ENCODE measurements at places on chromosomes 11 and 22.

DNA sequence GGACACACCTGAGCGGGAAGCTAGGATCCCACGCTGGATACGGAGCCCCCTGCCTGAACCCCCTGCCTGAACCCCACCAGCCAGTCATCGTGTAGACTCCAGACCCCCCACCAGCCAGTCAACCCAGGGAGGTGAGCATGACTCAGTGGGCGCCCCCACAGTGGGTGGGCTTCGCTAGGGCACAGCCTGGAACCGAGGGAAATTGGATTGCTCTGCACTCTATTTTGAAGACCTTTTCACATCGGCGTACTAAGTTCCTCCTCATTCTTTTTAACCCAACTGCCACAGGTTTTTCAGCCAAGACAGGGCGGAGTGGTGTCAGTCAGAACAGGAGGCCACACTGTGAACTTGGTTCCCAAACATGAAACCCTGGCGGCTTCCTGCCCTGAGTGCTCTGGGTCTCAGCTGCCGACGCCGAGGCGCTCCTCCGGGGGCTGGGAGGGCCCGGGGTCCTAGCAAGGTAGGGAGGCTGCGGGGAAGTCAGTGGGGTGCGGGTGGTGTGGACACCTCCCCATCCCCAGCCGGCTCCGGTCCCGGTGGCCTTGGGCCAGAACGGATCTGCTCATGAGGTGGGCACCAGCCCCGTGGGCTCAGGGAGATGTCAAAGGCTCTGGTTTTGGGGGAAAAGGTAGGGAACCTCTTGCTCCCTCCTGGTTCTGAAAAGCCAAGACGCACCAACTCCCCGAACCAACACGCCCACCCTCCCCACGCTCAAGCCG is 57.0 kb downstream of the BRD1 start:
- DNase-seq, result no peak

DNA sequence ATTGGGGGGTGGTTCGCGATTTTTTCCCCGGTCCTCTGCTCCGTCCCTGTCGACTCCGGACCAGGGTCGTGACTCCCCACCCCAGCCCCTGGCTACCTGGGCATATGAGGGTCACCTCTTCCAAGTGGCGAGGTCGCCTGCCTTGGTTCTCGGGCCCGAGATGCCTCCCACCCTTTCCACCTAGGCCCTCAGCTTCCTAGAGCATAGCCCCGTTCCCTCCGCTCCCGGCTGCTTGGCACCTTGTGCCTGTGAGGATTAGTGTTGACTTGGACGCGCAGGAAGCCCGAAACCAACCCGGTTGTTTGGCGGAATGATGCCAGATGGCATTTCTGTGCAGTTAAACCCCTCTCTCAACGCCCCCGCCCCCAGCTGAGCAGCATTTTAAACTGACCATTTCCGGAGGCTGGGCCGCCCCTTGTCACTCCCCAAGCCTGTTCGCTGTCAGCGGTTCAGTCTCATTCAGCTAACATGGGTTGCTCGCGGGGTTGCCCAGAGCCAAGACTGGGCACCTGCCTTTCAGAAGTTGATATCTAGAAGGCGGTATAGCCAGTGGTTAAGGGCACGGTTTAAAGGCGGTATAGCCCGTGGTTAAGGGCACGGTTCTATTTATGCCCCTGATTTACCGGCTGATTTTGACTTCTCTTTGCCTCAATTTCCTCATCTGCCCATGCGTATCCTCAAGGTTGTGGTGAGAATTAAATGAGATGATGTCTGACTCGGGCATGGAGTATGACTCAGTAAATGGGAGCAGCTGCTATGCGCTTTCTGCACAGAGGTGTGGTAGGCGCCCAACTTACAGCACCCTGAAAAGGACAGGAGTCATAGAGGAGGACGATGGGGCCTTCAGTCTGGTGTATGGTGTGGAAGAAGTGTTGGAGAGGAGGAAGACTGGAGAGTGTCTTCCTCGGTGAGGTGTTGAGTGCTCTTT is 639 bp downstream of the INCENP start:
- DNase-seq, result no peak

GRCh38 chr11:117090111-117090706 is 8.0 kb downstream of the SIK3 start:
- no peak for DNase-seq

GRCh38 chr22:26194877-26195276 is 25.6 kb downstream of the SEZ6L start:
- DNase-seq, result no peak

- DNase-seq, result no peak
Measured at GRCh38 chr11:1307163-1307870, 2.1 kb downstream of the TOLLIP start.

- no peak for DNase-seq
Measured at GRCh38 chr11:99865951-99866350, 821.1 kb upstream of the ARHGAP42 start.

DNA sequence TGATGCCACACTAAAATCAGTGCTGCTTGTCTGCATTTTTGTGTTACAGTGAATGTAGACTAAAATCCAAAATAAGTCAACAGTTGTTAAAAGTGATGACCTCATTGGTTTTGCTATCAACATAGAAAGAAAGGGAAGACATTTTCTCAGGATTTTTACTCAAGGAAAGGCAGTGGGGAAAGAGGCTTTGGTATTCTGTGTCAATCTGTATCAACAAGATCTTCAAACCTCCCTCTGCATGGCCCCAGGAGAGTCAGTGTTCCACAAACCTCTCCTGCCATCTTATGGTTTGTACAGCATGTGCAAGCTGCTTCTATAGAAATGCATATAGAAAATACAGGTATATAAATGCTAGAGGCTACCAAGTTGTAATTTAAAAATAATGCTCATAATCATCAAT is 13.8 kb upstream of the OR51M1 start:
- no peak for DNase-seq

DNA sequence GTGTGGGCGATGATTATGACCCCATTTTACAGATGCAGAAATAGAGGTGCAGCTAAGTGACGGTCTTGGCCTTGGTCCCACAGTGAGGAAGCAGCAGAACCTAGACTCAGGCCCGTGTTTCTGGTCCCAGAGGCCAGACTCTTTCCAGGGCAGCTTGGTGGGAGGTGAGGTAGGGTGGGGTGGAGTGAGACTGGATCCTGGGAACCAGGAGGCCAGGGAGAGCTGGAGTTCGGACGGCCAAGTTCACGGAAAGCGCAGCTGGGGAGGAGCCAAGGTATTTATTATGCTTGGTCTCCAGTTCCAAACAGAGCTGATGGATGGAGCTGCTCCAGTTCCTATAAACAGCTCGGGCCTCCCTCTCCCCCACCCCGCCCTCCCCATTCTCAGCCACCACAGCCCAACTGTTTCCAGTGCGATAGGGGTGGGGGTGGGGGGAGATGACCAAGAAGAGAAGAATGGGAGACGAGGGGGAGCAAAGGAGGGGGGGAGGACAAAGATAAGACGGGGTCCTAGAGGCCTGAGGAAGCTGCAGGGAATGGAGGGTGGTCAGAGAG is 16.2 kb downstream of the LRRC32 start:
- DNase-seq, result no peak

DNA sequence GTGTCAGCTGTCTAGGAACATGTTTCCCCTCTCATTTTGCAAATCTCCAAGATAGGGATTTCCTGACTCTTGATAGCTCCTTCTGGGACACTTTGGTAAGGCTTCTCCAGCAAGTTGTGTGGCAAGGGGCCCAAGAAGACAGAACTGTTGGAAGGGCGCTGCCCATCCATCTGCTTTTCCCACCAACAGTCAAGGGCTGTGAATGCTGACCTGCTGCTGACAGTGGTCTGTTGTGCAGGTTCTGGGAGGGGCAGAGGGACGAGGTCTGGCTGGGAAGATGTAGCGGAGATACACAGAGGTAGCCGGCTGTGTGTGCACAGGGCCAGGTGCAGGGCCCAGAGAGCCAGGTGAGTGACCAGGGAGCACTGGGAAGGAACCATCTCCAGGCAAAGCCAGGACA is 12.2 kb downstream of the BCR start:
- DNase-seq, result no peak
